T-helper 1 cell (primary cell): ENCODE measurements at places on chromosomes 6 and 20.

- no peak for DNase-seq
These were observed 2.1 kb downstream of the SERPINB9 start for GRCh38 chr6:2900821-2901644.

DNA sequence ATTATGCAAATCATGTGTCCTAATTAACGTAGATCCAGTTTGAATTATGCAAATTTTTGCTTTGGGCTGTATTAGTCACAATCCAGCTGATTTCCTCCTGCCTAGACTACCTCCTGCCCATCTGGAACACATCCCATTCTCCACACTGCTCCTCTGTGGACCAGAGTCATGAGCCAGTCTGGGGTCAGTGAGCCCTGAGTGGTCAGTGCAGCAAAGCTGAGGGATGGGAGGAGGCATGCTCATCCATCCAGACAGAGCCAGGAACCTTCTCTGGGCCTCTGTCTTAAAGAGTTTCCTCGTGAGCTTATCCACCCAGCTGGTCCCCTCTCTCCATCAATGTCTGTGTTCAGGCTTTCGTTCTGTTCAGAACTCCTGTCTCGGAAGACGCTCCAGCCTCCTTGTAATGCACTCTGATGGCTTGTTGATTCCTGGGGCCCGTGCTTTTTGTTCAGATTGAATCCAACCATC is 747.8 kb downstream of the PTPRT start:
- no peak for DNase-seq

DNA sequence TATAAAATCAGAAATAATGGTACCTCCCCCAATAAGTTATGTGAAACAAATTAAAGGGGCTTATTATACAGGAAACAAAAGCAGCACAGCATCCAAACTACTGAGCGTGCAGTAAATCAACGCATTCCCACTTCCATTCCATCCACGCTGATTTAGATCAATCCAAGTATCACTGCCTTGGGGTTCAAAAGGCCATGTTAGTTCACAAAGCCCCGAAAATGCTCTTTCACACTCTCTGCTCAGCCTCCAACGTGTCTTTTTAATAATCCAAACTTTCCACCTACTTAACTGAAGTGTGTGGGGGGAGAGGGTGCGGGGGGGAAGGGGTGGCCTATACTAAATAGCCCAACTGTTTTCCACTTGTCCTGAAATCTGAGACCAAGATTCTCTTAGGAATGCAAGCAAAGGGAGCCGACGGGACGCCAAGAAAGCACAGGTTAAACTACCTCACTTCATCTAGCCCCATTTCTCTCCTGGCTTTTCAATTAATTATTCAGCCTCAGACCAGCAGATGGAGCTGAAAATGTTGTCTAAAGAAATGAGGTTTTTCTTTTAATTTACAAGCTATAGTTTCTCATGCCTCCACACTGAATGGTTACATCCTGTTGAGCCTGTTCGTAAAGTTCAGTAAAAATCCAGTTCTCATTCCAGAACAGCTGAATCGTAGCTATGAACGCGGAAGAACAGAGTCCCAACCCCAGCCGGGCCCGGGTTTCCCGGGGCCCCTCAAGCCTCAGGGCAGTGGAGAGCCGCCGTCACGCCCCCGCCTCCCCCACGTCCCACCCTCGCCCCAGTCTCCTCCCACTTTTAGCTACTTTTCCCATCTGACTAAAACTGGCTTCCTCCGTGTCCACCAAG is 1.0 kb upstream of the NXT1 start:
- DNase-seq = peak; percentile 69

- no peak for DNase-seq
These were observed 111.1 kb upstream of the CCDC28A start for GRCh38 chr6:138662471-138662870.

- DNase-seq = no peak
These were observed 190.8 kb downstream of the TBC1D32 start for GRCh38 chr6:121143476-121143875.

- no peak for DNase-seq
These were observed 674.2 kb upstream of the MANEA start for GRCh38 chr6:94902974-94903628.
